AG09319 (cell line): ENCODE measurements at places on chromosomes 1 and 21.
A peak's percentile ranks its signal among the peaks of the same experiment; 100 is the strongest.

DNA sequence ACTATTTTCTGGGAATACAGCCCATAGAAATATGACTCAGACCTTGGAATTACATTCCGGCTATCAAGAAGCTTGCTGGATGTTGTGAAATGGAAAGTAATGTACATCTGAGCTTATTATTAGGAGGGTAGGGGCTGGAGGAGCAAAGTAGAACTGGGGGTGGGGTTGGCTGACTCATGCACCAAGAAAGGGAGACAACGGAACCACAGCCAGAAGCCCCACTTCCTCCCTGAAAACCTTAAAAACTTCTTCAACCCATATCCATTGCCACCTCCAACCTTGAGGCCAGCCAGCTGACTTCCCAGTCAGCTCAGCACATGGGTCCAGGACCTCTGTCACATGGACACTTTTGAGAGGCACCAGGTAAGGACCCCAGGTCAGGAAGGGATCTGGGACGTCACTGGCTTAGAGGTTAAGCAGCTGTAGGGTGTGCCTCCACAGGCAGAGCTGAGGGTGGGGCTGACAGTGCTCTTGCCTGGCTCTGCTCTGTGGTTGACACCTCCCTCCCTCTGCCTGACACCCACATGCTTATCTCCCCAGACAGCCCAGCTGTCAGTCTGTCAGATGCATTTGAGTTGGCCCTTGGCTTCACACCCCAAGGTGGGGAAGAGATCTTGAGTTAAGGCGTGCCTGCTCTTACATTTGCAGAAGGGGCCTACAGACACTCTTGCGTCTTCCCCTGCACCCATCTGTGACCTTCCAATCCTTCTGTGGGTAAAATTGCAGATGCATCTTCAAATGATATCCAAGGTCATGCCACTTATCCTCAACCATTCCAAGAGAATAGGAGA, 5.7 kb upstream of the ZNF683 start:
- peak; percentile 89 for DNase-seq

GRCh38 chr1:167799747-167800146, 78.0 kb downstream of the MPZL1 start:
- no peak for DNase-seq

DNA sequence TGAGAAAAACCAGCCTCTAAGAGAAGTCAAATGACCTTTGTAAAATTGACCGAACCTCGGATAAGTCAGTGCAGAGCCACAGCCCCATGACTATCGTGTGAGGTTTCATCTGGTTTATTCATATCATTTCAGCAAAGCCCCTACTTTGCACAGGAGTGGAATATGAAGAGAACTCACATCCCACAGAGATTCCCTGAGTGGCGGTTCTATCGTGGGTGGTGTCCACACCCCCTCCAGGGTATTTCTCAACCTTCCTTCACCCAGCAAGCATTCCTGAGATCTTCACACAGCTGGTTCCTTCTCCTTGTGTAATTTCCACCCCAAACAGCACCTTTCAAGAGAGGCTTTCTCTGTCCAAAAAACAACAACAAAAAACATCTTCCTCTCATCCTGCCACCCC, 47.5 kb downstream of the EVA1C start:
- no peak for DNase-seq

GRCh38 chr1:68210829-68211228, 21.5 kb downstream of the WLS start:
- DNase-seq = no peak
